ENCODE measurements at places on chromosomes 7 and 10.
A peak's percentile ranks its signal among the peaks of the same experiment; 100 is the strongest.

GRCh38 chr7:17374157-17374556, 75.7 kb downstream of the AHR start:
- no peak for DNase-seq

DNA sequence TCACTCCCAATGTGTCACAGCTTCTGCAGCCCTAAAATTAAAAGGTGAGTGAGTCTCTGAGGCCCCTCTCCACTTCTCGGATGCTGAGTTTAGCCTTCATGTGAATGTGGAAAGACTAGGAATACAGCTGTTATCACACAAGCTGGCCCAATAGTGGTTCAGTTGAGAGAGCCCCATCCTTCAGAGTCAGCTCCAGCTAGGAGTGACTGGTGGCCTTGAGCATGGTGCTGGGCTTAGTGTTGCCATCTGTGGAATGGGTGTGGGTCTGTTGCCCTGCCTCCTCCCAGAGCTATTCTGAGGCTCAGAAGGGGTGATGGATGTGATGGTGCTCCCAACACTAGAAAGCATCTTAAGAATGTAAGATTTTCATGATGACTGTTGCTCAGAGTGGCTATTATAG, 55.8 kb downstream of the FIGNL1 start:
- no peak for DNase-seq

GRCh38 chr7:157412491-157413180, 75.8 kb downstream of the DNAJB6 start:
- DNase-seq, result no peak

- no peak for DNase-seq
Measured at GRCh38 chr10:32413513-32413912, 32.4 kb upstream of the CCDC7 start.

- DNase-seq, result no peak
Measured at GRCh38 chr10:3772361-3773171, 12.4 kb downstream of the KLF6 start.

DNA sequence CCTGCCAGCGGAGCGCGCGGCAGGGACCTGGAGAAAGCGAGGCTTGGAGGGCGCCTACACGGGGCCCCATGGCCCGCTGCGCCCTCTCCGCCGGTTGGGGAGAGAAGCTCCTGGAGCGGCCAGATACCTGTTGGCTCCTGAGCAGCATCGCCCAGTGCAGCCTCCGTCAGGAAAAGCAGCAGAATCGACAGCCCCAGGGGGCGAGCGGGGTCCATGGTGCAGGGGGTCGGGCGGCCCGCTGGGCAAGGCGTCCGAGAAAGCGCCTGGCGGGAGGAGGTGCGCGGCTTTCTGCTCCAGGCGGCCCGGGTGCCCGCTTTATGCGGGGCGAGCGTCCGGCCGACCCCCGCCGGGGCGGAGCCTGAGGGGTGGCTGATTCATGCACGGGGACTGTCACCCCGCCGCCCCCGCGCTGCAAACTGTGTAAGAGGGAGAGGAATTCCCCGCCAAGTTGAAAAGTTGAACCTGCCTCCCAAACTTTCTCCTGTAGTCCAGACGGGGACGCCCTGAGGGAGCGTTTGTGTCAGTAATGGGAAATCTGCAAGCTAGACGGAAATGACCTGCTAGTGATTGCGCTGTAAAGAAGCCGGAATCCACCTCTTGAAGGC, at the start of gene TFPI2:
Gene TFPI2 (minus strand): TSS at position 290 of the 605 bp plus-strand sequence. CDS start 75 bp downstream, at position 215.
- DNase-seq, result no peak

DNA sequence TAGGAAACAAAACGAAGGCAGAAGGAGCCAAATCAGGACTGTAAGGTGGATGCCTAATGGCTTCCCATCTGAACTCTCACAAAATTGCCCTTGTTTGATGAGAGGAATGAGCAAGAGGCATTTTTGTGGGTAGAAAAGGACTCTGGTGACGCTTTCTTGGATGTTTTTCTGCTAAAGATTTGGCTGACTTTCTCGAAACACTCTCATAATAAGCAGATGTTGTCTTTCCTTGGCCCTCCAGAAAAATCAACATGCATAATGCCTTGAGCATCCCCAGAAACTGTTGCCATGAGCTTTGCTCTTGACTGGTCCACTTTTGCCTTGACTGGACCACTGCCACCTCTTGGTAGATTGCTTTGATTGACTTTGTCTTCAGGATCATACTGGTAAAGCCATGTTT, 13.5 kb downstream of the PTPN12 start:
- no peak for DNase-seq

DNA sequence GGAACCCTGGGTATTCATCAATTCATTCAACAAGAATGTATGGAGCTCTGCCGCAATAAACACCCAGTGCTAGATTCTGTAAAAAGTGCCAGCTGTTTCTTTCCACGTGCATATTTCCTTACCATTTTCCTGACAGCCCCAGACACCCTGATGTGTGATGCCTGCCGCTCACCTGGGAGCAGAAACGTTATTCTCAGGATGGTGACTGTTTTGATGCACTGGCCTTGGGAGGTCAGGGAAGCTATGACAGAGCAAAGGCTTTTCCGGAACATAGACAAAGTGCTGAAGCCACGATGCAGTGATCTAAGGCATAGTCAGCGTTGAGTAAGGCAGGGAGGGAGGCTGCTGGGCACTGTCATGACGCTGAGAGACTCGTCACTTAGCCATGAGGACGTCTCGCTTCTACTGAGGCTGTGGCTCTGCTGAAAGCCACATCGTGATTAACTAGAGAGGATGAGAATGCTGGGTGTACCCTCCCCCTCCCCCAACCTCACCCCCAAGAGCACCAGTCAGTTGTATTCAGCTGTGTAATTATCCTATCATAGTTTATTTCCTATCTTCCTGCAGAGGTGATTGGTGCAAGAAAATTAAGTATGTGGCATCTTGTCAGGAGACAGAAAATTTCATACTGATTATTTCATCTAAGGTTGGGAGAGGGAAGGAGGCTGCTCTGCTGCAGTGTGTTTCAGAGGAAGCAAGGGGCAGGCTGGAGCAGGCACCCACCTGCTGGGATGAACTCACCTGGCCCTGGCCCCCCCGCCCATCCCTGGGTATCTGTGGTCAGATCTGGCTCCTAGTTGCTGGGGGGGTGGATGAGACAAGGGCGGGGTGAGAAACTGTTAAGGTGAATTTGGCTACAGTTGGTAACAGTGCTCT, 48.8 kb upstream of the SMNDC1 start:
- peak; percentile 48 for DNase-seq

DNA sequence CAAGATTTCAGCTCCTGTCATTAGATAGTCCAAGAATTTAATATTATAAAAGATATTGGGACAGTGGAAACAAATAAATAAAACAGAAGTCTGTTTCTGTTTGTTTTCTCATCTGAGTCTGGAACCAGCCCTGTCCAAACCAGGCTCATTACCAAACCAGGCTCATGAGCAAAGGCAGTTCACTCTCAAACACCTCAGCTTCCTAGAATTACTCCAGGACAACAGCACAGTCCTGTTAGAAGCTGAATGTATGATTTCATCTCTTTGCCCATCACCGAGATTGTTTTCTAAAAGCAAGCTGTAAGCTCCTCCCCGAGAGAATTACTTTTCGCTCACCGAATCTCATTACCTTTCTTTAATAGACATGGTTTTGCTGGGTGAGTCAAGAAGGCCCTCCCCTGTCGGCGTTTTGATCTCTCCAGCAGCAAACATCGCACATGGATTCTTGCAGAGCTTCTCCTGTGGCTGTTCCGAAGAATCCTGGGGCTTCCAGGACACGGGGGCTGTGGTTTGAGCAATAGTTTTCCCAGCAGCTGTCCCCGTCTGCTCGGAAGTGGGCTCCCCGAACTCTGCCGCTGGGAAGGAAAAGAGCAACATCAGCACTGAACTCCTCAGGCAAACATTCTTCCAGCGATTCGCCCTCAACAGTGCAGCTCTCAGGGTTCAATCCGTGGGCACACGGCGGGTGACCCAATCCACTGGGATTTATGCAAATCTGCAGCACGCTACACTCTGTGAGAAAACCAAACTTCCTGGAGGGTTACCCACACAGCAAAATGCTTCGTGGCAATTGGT, 112.5 kb downstream of the SVIL start:
- no peak for DNase-seq

- DNase-seq, result no peak
Measured at GRCh38 chr7:99128076-99128950, 15.6 kb downstream of the SMURF1 start.

GRCh38 chr10:483261-483660, 206.2 kb downstream of the DIP2C start:
- DNase-seq, result no peak

DNA sequence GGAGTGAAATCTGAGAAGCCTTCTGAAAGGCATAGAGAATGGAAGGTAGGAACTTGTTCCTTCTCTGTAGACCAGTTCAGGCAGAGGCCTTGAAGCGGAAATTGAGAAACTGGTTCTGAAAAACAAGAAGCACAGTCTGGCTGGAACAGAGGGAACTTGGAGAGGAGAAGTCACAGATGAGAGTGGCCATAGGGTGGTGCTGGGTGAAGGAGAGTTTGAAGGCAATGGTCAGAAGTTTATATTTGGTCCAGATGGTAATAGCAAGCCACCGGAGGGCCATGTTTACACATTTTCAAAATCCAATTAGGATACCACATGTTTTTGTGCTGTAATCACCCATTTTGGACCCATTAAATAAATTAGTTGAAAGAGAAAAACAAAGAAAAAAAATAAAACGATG, 692.5 kb downstream of the INHBA start:
- DNase-seq, result no peak

DNA sequence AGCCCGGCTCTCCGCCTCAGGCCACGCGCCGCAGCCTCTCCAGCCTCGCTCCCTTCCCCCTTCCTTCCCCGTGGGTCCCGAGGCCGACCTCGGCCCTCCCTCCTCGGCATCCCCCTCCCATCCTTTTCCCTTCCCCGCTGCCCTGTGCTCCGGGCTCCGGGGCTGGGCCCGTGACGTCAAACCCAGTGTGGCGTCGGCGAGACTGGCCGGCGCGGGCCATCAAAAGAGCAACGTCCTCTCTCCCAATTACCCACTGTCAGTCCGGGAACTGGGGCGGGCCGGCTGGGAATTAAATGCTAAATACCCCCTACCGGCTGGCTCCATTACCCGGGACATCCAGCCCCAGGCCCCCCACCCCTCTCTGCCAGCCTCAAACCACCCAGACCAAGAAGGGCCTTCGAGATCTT, 2.6 kb upstream of the GATA3 start:
- DNase-seq, result no peak

DNA sequence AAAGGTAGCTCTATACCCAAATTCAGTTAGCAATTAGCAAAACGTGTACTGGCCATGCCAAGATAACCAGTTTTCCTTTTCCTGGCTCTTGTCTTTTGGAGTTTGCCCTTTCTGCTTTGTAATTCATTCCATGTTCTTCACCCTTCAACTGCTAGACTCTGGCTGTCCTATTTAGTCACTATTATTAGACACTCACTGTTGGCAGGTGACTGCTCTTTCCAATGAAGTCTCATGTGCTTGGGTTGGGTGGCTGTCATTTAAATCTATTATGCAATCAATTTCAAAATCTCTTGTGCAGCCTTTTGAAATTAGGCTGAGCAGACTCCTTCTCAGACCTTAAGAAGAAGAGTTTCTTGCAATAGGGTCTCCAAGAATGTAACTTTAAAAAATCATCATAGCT, 266.5 kb downstream of the GPR158 start:
- DNase-seq, result no peak

GRCh38 chr7:139782932-139783331, 5.1 kb upstream of the HIPK2 start:
- no peak for DNase-seq

DNA sequence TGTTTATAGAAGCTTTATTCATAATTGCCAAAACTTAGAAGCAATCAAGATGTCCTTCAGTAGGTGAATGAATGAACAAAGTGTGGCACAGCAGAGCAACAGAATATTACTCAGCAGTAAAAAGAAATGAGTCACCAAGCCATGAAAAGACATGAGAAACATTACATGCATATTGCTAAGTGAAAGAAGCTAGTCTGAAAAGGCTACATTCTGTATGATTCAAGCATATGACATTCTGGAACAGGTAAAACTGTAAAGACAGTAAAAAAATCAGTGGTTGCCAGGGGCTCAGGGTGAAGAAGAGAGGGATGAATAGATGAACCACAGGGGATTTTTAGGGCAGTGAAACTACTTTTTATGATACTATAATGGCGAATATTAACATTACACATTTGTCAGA, 80.9 kb upstream of the APBB1IP start:
- DNase-seq, result no peak

DNA sequence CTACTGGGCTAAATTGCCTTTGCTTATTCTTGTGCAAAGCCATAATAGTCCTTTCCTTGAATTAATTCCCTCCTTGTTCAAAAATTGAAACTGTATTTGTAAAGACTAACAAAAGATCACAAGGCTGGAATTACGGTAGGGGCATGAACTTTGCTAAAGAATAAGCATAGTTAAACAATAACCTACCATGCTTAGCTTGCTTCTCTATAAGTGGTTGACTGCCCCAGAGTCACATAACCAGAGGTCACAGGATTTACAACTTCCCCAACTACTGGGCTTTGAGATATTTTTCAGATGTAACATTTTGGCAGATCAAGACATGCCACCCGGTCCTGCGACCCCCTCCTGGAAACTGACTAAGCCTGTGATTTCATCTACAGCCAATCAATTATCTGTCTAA, 181.4 kb downstream of the GPAM start:
- DNase-seq, result no peak

- DNase-seq, result no peak
Measured at GRCh38 chr7:44379366-44380188, 54.2 kb upstream of the CAMK2B start.

GRCh38 chr10:119348516-119349240, 141.3 kb downstream of the GRK5 start:
- DNase-seq, result no peak

DNA sequence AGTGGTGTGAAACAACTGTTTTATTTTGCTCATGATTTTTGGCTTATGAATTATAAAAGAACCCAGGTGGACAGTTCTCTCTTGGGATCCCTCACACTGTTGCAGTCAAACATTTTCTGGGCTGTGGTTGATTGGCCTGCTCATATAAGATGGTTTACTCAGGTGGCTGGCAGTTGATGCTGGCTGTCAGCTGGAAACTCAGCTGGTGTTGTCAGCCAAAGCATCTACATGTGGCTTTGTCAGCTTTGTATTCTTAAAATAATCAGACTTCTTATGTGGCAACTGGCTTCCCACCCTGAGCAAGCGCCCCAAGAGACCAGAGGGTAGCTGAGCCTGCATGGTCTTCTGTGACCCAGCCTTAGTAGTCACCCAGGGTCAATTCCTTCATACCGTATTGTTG, 534.7 kb downstream of the NRG3 start:
- DNase-seq, result no peak

GRCh38 chr10:11601670-11602069, 9.8 kb downstream of the USP6NL start:
- DNase-seq, result no peak

GRCh38 chr7:39838326-39838725, 111.7 kb upstream of the CDK13 start:
- no peak for DNase-seq

- peak; percentile 59 for DNase-seq
Measured at GRCh38 chr10:31318382-31318853, 598 bp upstream of the ZEB1 start.

Measured in effector memory CD8-positive, alpha-beta T cell (primary cell).